GM23338 (cell line): ENCODE measurements at places on chromosomes 12 and 14.
A peak's percentile ranks its signal among the peaks of the same experiment; 100 is the strongest.

DNA sequence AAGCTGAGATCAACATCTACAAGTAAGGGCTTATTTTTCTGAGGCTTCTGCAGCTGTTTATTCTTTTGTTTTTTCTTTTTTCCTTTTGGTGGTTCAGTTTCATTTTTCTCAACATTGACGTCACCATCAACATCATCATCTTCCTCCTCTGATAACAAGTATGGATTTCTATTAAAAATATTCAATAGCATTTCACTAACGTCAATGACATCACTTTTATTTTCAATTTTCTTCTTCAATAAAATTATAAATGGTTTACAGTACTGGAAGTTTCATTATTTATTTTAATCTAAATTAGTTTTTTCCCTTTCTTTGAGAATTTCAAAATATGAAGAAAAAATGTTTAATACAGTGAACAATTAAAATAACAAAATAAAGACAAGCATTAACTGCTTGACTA lies 23.9 kb downstream of the NEMF start:
- no peak overlapping the region for H3K27ac ChIP-seq

- DNase-seq, result no peak
- H3K36me3 ChIP-seq, result no peaks in the 10 kb centered on the region
- peaks cover 30% of the 10 kb centered on the region for H3K4me1 ChIP-seq
- H3K27ac ChIP-seq, result no peak overlapping the region
- H3K4me3 ChIP-seq, result no peak overlapping the region
Measured at GRCh38 chr12:119204671-119205285, 26.0 kb downstream of the HSPB8 start.

GRCh38 chr14:73750531-73750901 lies 36.3 kb upstream of the PNMA1 start:
- no peak overlapping the region for H3K27ac ChIP-seq
- H3K36me3 ChIP-seq, result no peaks in the 10 kb centered on the region
- H3K4me1 ChIP-seq, result peaks cover 19% of the 10 kb centered on the region
- no peak overlapping the region for H3K4me3 ChIP-seq
- DNase-seq, result no peak

DNA sequence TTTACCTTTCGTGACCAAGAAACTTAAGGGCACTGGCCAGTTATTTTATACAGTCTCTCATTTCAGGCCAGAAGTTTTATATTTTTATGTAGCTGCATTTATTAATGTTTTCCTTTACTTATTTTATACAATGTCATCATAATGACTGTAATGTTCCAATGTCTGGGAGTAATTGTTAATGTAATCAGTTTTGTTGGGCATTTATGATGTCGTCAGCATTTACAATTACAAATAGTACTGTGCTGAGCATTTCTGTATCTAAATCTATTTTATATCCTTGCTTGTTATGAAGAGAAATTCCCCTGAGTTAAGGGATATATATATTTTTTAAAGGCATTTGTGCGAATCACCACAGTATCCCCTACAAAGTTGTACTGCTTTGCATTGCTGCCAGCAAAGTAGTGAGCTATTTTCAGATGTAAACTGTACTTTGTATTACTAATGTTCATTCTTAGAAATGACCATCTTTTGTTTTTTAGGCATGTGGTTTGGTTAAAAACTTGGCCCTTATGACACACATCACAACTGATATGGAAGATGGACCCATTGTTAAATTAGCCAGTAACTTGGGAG lies 74.4 kb downstream of the POLR3B start:
- H3K27me3 ChIP-seq, result no peaks in the 10 kb centered on the region
- no peaks in the 10 kb centered on the region for H3K4me1 ChIP-seq
- H3K4me3 ChIP-seq, result no peak overlapping the region
- H3K36me3 ChIP-seq, result no peaks in the 10 kb centered on the region
- DNase-seq, result no peak

DNA sequence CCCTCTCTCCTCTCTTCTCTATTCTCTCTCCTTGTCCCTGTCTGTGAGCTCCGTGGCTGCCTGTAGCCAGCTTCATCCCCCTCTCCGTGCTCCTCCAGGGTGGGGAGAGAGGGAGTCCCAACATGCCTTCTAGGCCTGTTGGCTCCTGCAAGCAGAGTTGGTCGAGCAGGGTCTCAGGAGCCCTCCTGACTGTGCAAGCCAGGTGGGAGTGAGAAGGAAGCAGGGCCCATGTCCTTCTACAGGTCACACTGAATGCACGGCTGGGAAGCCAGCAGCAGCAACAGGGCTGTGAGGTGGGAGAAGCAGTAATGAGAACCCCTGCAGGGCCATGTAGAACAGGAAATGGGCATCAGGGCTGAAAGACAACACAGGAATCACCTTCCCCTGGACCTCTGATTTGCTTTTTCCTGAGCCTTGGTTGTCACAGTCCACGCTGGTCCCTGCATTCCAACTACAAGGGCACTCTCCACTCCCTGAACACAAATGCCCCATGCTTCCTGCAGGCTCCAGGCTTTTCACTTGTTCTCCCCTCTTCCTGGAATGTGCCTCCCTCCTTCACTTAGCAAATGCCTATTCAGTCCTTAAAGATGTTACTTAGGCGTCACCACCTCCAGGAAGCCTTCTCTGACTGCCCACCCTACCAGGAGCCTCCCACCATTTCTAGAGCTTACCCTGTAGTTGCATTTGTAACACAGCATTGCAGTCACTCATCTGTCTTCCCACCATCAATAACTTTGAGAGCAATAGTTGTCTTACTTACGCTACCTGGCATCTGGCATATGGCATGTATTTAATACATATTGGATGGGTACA lies 51.2 kb downstream of the TSPAN11 start:
- H3K36me3 ChIP-seq, result no peaks in the 10 kb centered on the region
- no peak overlapping the region for H3K4me3 ChIP-seq
- H3K27ac ChIP-seq, result no peak overlapping the region
- H3K4me1 ChIP-seq, result peaks cover 13% of the 10 kb centered on the region
- DNase-seq, result peak; percentile 54

DNA sequence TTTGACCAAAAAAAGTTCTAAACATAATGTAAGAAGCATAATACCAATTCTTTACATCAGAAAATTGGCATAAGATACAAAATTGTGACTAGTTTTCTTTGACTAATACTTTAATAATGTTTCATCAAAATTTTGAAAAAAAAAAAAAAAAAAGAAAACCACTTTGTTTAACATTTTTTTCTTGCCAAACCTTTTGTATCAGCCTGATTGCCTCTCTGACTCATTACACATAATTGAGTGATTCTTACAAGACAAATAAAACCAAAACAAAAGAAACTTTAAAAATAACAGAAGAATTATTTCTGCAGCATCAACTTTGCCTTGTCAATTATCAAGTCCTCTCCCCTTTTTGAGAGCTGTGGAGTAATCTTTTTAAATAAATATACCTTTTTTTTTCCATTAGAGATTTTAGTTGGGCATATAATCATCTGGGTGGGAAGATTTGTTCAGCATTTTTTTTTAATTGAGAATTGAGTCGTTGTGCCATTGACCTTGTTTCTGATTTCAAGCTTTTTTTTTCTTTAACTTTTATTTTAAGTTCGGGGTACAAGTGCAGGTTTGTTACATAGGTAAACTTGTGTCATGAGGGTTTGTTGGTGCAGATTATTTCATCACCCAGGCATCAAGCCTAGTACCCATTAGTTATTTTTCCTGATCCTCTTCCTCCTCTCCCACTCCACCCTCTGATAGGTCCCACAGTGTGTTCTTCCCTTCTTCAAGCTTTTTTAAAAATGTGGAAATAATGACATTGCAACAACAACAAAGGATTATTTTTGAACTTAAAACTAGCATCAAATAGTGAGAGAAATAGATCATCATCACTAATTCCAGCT lies 45.8 kb upstream of the HMGA2 start:
- H3K4me1 ChIP-seq, result peaks cover 22% of the 10 kb centered on the region
- H3K4me3 ChIP-seq, result peak overlapping the region; percentile 24; the same call in 1 of the 2 replicates
- H3K27ac ChIP-seq, result peak overlapping the region; percentile 77
- DNase-seq, result no peak
- no peaks in the 10 kb centered on the region for H3K36me3 ChIP-seq
- H3K27me3 ChIP-seq, result no peaks in the 10 kb centered on the region

DNA sequence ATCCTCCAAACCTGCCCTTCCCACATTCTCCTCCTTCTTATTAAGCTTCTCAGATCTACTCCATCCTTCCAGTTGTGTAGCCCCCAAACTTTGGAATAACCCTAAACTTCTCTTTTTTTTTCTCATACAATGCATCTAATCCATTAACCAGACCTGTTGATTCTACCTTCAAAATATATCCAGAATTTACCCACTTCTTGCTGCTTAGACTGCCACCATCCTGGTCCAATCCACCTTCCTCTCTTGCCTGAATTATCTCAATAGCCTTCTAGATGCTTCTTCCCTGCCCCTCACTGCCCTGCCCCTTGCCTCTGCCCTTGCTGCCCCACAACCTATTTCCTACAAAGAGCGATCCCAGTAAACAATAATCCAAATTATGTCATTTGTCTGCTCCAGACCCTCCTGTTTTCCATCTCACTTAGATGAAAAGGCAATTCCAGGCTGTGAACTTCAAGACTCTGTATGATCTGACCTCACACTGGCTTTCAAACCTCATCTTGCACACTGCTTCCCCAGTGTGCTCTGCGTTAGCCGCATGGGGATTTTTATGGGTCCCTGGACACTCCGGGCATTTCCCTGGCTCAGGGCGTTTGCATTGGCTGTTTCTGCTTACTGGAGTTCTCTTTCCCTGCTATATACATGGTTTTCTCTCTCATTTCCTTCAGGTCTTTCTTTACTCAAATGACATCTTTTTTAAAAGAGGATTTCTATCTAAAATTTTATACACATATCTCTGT lies 42.6 kb upstream of the HIF1A start:
- no peak overlapping the region for H3K27ac ChIP-seq
- H3K27me3 ChIP-seq, result no peaks in the 10 kb centered on the region
- no peaks in the 10 kb centered on the region for H3K36me3 ChIP-seq
- H3K4me3 ChIP-seq, result no peak overlapping the region
- no peaks in the 10 kb centered on the region for H3K4me1 ChIP-seq
- DNase-seq, result no peak
